Astrocyte (in vitro differentiated cells and primary cell): ENCODE measurements at places on chromosomes 1 and 21. TPM values are rescaled to one million over a fixed set of nuclear protein-coding genes. Genes with fewer than 3 reads are reported as not detected.

DNA sequence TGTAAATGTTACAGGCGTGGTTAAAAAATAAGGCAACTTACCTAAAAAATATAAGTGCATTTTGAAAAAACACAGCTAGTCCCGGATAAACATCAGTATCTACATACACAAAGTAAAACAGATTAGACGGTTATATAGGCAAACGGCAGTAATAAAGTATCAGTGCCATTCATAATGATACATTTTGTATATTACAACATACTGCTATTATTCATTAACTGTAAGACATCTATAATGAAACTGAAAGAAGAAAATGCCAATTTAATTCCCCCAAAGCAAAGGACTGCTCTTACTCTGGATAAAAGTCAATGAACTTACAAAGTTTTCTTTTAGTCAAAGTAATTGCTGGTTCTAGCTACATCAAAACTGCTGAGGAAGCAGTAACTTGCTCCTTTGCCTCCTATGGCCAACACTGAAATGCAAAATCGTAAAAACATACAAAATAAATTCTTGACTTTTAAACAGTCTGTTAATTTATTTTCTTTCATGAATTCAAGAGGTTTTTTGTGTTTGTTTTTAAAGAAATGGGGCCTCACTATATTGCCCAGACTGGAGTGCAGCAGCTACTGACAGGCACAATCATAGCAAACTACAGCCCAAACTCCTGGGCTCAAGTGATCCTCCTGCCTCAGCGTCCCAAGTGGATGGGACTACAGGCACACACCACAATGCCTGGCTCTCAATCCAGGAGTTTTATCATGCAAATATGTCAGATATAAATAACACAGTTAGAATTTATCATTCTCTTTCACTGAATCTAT lies 23.9 kb downstream of the TMEM50B start:
- no peak for DNase-seq

The TDRD5 gene
- total RNA-seq = not detected in 2 replicates

The CFHR1 gene
- total RNA-seq = 0.23 TPM in 1 of 2 replicates, not detected in the other

- no peak for DNase-seq
Observed at GRCh38 chr1:91944087-91944486, 5.1 kb upstream of the BRDT start.

DNA sequence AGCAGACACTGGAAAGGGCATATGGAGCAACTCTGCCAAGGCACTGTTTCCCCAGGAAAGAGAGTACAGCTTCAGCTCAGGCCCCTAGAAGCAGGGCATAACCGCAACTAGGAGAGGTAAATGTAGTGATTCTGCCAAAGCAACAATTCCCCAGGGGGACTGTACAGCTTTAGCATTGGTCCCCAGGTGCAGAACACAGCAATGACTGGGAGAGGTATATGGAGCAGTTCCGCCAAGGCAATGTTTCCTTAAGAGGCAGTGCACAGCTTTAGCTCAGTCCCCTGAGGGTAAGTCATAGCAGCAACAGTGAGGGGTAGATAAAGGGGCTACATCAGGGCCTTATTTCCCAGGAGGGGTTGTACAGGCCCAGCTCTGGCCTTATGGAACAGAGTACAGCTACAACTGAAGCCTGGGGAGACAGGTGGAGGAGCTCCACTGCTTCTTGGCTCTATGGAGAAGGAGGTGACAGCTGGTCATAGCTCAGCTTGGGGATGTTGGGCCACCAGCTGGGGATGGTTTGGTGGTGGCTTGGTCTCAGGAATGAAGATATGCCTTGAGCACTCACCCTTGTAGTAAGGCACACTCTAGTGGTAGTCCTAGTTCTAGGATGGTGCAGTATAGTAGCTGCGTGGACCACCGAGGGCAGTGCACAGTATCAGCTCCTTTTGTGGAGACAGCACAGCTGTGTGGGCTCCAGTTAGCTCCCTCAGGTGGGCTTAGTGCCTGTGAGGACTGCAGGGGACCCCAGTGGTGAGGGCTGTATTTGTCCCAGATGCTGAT lies 582.7 kb downstream of the PTPRC start:
- no peak for DNase-seq

- DNase-seq = no peak
Observed at GRCh38 chr1:175009532-175009931, 9.8 kb downstream of the CACYBP start.

The SPRR1B gene
- total RNA-seq = 0.39 and 0.50 TPM in 2 replicates

GRCh38 chr1:9135073-9135836 lies 6.4 kb upstream of the GPR157 start:
- no peak for DNase-seq

The OPRD1 gene
- total RNA-seq = 0.79 and 1.2 TPM in 2 replicates

DNA sequence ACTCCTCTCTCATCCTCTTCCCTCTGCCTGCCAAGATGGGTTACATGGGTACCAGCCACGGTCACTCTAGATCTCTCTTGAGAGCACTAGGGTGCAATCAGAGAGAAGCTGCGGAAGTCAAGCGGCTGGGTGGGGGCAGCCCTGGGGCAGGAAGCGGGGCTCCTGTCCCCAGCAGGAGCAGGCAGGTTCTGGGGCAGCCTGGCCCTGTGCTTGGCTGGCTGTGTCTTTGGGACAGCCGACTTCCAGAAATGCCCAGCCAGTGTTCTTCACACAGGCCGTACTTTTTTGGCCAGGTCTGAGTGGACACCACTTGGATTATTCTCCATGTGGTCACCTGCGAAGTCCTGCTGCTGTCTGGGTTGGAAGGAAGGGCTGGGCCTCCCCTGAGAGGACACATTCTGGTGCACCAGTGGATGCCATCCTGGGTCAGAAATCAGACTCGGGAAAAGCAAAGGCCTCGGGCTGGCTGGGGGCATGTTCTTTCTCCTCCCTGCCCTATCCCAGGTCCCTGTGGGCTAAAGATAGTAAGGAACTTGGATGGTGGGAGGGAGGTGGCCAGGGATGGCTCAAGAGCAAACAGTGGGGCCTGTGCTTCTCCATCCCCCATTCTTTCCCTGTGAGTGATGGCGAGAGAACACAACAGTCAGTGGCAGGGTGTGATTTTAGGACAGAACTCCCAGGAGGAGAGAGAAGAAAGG lies 93.7 kb downstream of the ITPKB start:
- DNase-seq = no peak

DNA sequence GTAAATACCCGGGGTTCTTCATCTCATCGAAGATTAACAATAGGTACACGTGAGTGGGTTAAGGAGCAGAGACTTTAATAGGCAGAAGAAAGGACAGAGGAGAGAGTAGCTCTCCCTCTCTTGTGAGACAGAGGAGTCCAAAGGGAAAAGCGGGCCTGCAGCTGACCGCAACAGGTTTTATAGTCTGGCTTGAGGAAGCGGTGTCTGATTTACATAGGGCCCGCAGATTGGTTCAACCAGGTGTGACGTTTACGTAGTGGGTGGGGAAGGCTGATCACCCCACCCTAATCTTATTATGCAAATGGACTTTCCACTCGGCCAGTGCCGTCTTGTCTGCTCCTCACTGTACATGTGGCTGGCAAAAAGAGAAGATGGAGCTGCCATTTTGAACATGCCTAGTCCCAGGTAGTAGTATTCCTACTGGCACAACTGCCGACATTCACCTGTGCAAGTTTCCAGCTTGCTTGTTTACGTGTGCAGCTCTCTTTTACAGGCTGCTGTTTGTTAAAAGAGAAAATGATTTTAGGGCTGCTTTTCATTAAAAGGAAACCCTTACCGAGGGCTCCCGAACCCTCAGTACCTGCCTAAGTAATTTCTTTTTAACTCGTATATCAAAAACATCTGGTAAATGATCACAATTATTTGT lies 10.6 kb downstream of the CDC14A start:
- DNase-seq = peak; percentile 14

The AGT gene
- total RNA-seq = 1.2 and 3.0 TPM in 2 replicates

DNA sequence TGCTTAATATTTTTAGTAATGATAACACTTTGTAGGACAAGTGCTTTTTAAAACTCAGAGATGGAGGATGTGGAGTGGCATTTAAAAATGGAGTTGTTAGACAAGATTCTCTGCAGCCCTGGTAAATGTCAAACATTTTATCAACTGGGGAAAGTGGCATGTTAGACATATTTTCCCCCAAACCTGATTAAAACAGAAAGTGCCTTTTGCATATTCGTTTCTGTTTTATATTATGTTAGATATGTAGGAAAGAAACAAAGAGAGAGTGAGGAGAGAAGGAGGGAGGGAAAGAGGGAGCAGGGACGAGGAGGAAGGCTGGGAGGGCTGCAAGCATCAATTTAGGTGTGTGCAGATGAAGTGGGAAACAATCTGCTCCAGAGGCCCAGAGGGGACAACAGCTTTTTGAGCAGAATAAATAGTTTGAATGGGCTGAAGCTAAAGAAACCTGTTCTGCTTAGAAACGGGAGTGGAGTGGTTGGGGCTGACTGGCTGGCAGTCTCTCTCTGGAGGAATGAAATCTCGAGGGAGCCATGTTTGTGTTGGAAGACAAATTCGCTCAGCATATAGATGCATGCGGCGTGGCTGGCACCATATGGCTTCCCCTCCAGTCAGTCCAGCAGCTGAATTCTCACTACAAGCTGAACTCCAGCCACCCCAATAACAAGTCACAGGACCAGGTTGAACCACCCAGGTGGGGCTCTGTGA lies 502.2 kb downstream of the AJAP1 start:
- DNase-seq = no peak

DNA sequence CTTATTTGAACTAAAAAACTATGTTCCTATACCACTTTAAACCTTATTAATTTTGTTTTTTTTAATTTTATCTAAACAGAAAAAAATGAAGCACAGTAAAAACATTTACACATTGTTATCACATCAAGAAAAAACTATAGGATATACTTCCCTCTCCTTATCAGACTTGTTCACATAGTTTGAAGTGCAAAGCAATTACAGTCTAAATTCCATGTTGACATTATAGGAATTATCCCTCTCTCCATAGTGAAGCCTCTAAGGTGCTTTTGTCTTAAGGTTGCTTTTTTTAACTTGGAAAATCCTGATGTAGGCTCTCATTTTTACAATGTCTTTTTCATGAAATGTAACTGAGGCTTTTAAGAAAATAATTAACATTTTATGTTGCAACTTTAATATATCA lies 85.8 kb downstream of the RGS21 start:
- DNase-seq = no peak

- DNase-seq = peak; percentile 84
Observed at GRCh38 chr1:218425647-218426342, 80.7 kb downstream of the TGFB2 start.

GRCh38 chr1:234529950-234530237 lies 50.9 kb upstream of the TARBP1 start:
- DNase-seq = peak; percentile 66

DNA sequence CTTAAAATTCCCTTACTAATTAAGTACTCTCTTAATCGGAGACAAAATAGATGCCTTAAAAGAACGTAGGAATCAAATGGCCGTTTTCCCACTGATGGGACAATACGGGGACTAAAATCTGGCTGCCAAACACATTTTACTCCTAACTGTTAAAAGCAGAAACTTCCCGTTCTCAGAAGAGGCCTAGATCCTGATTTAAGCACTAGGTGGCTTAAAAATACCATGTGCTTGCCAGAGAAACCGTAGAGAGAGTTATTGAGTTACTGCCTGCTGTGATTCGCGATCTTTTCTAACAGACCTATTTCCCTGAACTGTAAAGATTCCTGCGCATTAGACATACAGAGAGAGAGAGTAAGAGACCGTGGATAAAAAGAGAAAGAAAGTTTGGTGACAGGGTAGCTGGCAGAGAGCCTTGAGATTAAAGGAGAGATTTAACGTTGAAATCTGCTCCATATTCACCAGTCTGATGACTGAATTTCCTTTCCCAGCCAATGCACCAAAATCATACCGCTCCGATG lies 54.4 kb upstream of the STUM start:
- DNase-seq = no peak

GRCh38 chr1:169676001-169676400 lies 35.4 kb downstream of the SELL start:
- DNase-seq = peak; percentile 88

- DNase-seq = peak; percentile 49
Observed at GRCh38 chr1:55741516-55741915, 526.4 kb upstream of the USP24 start.

GRCh38 chr1:91856996-91857395 lies 29.0 kb downstream of the TGFBR3 start:
- DNase-seq = peak; percentile 48

- no peak for DNase-seq
Observed at GRCh38 chr1:151998611-151999362, 5.1 kb upstream of the S100A10 start.

DNA sequence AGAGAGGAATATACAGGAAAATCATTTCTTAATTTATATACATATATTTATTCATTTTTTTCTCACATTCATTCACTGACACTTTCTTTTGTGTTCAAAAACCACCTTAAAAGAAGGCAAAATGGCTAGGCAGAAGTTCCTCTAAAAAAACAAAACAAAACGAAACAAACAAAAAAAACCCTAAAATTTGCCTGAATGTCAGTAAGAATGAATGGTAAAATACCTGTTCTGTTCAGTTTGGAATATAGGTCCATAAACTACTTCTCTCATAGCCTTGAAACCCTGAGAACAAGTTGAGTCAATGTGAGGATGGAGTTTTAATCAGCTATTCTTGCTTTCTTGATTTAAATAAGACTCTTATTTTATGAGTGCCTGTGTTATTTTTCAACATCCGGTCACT lies 14.7 kb upstream of the ALG6 start:
- no peak for DNase-seq

The PYHIN1 gene
- total RNA-seq = not detected in 2 replicates

DNA sequence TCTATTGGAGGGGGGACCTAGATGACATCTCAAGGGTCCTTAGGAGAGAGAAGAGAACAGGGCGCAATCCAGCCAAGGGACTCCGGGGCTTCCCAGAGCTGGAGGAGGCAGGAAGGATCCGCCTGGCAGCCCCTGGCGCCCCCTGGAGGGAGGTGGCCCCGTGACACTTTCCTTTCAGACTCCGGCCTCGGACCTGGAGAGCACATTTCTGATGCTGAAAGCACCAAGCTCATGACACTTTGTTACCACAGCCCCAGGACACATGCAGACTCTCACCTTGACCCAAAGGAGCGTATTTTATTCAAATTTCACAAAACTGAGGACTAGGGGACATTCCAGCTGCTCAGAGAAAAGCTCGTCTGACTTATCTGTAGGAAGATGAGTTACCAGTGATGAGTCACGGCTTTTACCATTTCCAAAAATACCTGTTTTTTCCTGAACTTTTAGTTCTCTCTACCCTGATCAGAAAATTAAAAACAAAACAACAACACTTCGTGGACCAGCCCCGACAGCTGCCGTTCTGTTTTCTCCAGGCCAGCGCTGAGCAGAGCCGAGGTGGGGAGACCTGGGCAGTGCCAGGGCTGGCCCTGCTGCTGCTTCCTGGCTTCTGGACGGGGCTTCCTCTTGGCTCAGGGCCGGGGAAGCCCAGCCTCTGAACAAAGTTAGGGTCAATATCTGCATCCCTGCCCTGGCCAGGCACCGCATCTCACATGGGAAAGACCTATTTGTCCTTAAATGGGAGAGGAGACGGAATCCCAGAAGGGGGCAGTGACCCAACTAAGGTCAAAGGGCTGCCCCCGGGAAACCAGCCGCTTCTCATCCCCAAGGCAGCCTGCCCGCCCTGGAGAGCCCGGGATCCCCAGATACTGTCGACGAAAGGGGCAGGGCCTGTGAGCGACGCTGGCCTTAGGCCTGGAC lies 21.6 kb upstream of the POFUT2 start:
- no peak for DNase-seq

DNA sequence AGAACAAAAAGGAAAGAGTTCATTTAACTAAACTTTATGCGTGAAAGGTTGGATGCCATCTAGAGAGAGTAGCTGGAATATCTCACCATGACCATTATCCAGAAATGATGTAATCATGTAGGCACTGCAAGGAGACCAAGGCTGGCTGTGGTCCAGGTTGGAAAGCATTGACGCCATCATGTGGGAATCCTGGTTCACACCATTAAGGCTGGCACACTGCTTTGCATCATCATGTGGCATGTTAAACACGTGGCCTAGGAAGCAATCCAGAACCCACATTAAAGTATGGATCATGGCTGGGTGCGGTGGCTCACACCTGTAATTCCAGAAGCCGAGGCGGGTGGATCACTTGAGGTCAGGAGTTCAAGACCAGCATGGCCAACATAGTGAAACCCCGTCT lies 4.3 kb downstream of the ADAMTS1 start:
- peak; percentile 67 for DNase-seq
